Activated CD4-positive, alpha-beta T cell treated with anti-CD3 and anti-CD28 coated beads, Interleukin-2, amount 50 U/mL, for 24 hours (primary cell): ENCODE measurements at places on chromosomes 16 and 17.

GRCh38 chr16:88343271-88343791, 39.4 kb upstream of the ZNF469 start:
- DNase-seq, result no peak

- DNase-seq, result no peak
Measured at GRCh38 chr17:63436523-63437110, 9.5 kb downstream of the CYB561 start.

DNA sequence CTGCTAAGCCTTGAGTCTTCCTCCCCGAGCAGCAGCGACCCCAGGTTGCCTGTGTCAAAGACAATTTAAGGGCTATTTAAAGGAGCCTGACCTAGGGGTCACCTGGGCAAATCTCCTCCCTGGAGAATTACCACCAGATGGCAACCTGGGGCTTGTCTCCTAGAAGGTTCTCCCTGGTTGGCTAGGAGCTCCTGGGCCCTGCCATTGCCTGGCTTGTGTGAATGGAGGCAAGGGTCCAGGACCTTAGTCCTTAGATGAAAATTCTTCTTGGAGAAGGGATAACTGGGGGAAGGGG, 51.3 kb upstream of the TAC4 start:
- no peak for DNase-seq

DNA sequence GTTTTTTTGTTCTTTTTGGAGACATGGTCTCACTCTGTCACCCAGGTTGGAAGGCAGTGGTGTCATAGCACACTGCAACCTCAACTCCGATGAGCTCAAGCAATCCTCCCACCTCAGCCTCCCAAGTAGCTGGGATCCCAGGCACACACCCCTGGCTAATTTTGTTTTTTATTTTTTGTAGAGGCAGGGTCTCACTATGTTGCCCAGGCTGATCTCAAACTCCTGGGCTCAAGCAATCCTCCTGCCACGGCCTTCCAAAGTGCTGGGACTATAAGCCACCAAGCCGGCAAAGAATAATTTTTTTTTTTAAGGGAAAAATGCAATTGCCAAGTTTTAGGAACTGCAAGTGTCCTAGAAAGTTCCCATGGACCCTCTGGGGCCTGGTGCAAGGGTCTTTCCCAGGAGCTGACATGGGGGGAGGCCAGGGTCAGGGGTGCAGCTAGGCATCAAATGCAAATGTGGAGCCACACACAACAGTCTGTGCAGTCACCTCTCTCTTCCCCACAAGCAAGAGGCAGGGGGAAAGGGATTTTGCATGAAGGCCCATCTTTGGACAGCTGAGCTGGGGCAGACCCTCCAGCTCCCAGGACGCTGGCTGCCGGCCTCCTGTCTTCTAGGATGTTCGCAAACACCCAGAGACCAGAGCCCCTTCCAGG, 20.1 kb upstream of the BCAR1 start:
- no peak for DNase-seq

DNA sequence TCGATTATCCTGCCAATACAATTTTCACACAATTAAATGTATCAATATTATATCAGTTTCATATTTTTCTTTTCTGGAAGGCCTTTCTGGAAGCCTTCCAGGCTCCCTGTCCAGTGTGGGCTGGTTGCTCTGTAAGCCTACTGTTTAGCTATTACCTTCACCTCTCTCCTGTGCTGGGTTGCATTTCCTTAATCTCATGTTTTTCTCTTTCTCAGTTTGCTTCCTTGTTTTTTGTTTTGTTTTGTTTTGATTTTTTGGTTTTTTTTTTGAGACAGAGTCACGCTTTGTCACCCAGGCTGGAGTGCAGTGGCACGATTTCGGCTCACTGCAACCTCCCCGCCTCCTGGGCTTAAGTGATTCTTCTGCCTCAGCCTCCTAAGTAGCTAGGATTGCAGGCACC, 6.8 kb downstream of the SEPHS2 start:
- no peak for DNase-seq

DNA sequence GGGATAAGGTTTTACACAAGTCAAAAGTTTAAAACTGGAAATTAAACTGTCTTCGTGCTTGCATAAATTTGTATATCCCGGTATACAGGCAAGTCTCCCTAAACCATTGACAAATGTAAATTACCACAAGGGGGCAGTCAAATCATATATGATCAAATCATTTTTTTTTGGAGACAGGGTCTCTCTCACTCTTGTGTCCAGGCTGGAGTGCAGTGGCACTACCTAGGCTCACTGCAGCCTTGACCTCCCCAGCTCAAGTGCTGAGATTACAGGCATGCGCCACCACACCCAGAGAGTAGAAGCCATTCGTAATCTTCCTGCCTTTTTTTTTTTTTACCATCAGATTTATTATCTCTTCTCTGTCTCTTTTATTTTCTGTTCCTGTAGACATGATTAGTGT, 18.5 kb downstream of the TOP2A start:
- DNase-seq, result peak; percentile 30

- DNase-seq, result no peak
Measured at GRCh38 chr16:17283016-17283415, 187.7 kb downstream of the XYLT1 start.
